ENCODE measurements at places on chromosomes 11 and 22. TPM values are rescaled to one million over a fixed set of nuclear protein-coding genes. Genes with fewer than 3 reads are reported as not detected.

GRCh38 chr11:804599-804964 is 449 bp downstream of the PIDD1 start:
- peaks cover 8% of the 10 kb centered on the region for H3K4me1 ChIP-seq
- H3K27ac ChIP-seq = no peak overlapping the region
- no peaks in the 10 kb centered on the region for H3K27me3 ChIP-seq

The RABL2B gene
- total RNA-seq = 17.1 TPM

DNA sequence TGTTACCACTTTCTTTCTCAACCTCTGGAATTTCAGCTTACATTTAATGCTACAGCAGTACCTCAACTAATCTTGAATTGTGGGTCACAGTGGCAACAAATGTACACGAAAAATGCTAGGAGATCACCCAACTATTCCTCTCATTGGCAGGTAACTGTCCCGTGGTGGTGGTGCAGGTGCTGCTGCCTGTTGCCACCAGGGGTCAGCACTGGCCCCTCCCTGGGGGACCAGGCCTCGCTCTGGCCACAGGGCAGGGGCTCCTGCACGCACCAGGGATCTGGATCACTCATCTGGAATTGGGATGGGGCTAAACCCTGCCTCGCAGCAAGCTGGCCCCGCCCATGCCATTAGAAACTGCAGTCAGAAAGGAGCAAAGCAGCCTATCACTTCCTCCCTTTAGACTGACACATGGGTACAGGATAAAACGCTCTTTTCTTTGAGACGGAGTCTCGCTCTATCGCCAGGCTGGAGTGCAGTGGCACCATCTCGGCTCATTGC is 6.9 kb upstream of the POLDIP3 start:
- no peak overlapping the region for H3K27ac ChIP-seq
- H3K36me3 ChIP-seq = peaks cover 6% of the 10 kb centered on the region
- no peak overlapping the region for H3K4me3 ChIP-seq
- H3K4me1 ChIP-seq = peaks cover 8% of the 10 kb centered on the region
- DNase-seq = peak; percentile 94
- H3K27me3 ChIP-seq = no peaks in the 10 kb centered on the region

GRCh38 chr11:10067629-10068300 is 226.3 kb downstream of the SBF2 start:
- no peak for DNase-seq
- peaks cover 7% of the 10 kb centered on the region for H3K4me1 ChIP-seq
- H3K4me3 ChIP-seq = no peak overlapping the region
- H3K27me3 ChIP-seq = no peaks in the 10 kb centered on the region

The TMEM132A gene
- total RNA-seq = 98.2 TPM

GRCh38 chr11:64643920-64644646 is 53.1 kb downstream of the SLC22A12 start:
- H3K27ac ChIP-seq = no peak overlapping the region
- H3K4me1 ChIP-seq = peaks cover 10% of the 10 kb centered on the region

DNA sequence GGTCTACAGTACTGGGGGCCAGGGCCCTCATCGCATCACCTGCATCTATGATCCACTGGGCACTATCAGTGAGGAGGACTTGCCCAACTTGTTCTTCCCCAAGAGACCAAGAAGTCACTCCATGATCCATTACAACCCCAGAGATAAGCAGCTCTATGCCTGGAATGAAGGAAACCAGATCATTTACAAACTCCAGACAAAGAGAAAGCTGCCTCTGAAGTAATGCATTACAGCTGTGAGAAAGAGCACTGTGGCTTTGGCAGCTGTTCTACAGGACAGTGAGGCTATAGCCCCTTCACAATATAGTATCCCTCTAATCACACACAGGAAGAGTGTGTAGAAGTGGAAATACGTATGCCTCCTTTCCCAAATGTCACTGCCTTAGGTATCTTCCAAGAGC is 3.8 kb upstream of the PPFIBP2 start:
- DNase-seq = no peak
- H3K4me3 ChIP-seq = no peak overlapping the region
- H3K27me3 ChIP-seq = peaks cover 10% of the 10 kb centered on the region
- H3K36me3 ChIP-seq = no peaks in the 10 kb centered on the region

- H3K36me3 ChIP-seq = no peaks in the 10 kb centered on the region
- DNase-seq = no peak
- H3K27me3 ChIP-seq = no peaks in the 10 kb centered on the region
- no peak overlapping the region for H3K27ac ChIP-seq
- H3K4me1 ChIP-seq = peaks cover 4% of the 10 kb centered on the region
Observed at GRCh38 chr11:133385781-133386180, 146.5 kb downstream of the OPCML start.

- H3K4me1 ChIP-seq = no peaks in the 10 kb centered on the region
- H3K27me3 ChIP-seq = no peaks in the 10 kb centered on the region
- no peaks in the 10 kb centered on the region for H3K36me3 ChIP-seq
- no peak overlapping the region for H3K27ac ChIP-seq
- no peak overlapping the region for H3K4me3 ChIP-seq
Observed at GRCh38 chr22:47495110-47495509, 732.7 kb downstream of the TBC1D22A start.

- no peaks in the 10 kb centered on the region for H3K27me3 ChIP-seq
- no peak overlapping the region for H3K4me3 ChIP-seq
- H3K36me3 ChIP-seq = no peaks in the 10 kb centered on the region
- DNase-seq = no peak
Observed at GRCh38 chr11:90512846-90513245, 290.0 kb upstream of the CHORDC1 start.

DNA sequence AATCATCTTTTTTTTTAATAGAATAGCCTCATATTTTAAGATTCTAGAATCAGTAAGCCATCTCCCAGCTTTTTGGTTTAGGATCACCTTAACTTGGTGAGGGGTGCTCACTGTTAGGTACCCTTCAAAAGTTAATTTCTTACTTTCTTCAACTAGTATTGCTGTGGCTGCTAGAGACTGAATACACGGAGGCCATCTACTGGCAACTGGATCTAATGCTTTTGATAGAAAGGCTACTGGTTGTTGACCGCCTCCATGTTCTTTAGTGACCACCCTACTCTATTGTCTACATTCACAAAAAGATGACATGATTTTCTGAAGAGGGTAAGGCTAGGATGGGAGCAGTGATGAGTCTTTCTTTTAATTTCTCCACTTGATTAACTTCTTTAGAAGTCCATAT is 16.7 kb upstream of the ALDH3B2 start:
- H3K36me3 ChIP-seq = no peaks in the 10 kb centered on the region
- H3K27ac ChIP-seq = no peak overlapping the region
- no peak overlapping the region for H3K4me3 ChIP-seq
- no peak for DNase-seq

- H3K27ac ChIP-seq = no peak overlapping the region
- no peaks in the 10 kb centered on the region for H3K36me3 ChIP-seq
- DNase-seq = no peak
Observed at GRCh38 chr22:42820045-42820763, 36.9 kb downstream of the ARFGAP3 start.

DNA sequence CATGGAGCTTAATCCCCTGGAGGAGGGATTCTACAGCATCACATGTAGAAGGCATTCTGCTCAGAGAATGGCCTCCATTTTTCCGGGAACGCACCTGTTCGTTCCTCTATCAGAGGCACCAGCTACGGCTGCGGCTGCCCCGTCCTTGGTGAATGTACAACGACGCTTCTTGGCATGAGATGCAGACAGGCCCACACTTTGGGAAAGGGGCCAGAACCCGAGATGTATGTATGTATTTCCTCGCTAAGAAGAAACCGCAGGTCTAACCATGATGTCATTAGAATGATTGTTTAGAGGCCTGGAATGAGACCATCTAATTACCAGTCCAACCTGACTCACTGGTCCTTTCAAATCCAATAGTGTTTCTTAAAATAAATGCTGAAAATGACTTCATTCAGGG is 1293.4 kb downstream of the TBC1D22A start:
- H3K4me3 ChIP-seq = no peak overlapping the region
- H3K36me3 ChIP-seq = no peaks in the 10 kb centered on the region
- no peak for DNase-seq
- no peaks in the 10 kb centered on the region for H3K4me1 ChIP-seq

GRCh38 chr11:13763341-13763740 is 94.9 kb downstream of the FAR1 start:
- H3K36me3 ChIP-seq = no peaks in the 10 kb centered on the region
- no peak overlapping the region for H3K27ac ChIP-seq
- no peak overlapping the region for H3K4me3 ChIP-seq
- peaks cover 5% of the 10 kb centered on the region for H3K4me1 ChIP-seq
- H3K27me3 ChIP-seq = no peaks in the 10 kb centered on the region
- no peak for DNase-seq

GRCh38 chr11:66317723-66318599 is 1.1 kb upstream of the CD248 start:
- H3K4me3 ChIP-seq = no peak overlapping the region
- no peaks in the 10 kb centered on the region for H3K27me3 ChIP-seq
- H3K36me3 ChIP-seq = no peaks in the 10 kb centered on the region

GRCh38 chr11:122668562-122669090 is 13.1 kb downstream of the UBASH3B start:
- no peak for DNase-seq
- no peaks in the 10 kb centered on the region for H3K4me1 ChIP-seq
- no peak overlapping the region for H3K4me3 ChIP-seq
- no peaks in the 10 kb centered on the region for H3K27me3 ChIP-seq

DNA sequence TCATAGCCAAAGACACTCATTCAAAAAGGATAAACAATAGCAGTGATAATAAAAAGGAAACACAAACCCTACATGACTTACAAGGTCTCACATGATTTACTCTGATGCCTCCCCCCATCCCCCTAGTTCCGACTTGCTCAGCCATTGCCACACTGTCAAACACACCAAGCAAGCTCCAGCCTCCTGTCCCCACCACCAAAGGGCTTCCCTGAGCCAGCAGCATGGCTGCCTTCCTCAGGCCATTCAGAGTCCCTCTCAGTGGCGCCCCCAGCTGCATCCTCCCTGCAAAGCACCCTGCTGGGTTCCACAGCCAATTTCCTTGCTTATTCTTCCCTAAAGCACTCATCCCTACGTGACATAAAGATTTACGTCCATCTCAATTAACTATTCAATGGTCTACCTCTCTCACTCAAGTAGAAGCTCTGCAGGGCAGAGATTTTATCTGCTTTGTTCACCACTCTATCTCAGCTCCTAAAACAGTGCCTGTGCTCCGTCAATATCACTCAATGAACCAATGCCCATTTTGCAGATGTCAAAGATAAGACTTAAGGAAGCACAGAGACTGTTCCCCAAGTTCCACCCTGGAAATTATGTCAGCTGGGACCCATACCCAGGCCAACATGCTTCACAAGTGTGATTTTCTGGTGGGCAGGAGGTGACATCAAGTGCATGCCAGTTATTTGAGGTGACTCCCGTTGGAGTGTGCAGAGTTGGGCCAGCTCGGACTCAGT is 106.9 kb downstream of the SYN3 start:
- H3K27me3 ChIP-seq = no peaks in the 10 kb centered on the region
- peak; percentile 68 for DNase-seq
- no peak overlapping the region for H3K27ac ChIP-seq
- peaks cover 3% of the 10 kb centered on the region for H3K36me3 ChIP-seq

DNA sequence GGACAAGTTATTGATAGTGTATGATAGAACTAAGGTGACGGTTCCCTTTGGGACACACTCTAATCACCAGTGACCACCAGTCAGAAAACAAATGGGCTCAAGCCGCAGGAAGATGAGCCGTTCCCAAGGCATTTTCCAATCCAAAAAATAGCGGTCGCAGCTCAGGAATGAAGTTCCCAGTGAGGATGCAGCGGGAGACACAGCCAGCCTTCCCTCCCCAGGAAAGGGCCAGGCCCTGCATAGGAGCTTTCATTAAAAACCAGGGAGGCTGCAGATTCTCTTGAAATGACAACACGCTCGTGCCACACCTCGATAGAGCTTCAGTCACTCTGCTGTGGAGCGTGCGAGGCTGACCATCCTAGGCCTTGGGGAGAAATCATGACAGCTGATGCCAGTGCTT is 65.8 kb upstream of the WNT7B start:
- H3K27ac ChIP-seq = no peak overlapping the region
- H3K27me3 ChIP-seq = peaks cover 8% of the 10 kb centered on the region
- H3K4me3 ChIP-seq = no peak overlapping the region
- peaks cover 23% of the 10 kb centered on the region for H3K4me1 ChIP-seq
- DNase-seq = no peak

The SLC22A25 gene
- not detected for total RNA-seq

GRCh38 chr11:44752300-44752699 is 25.5 kb downstream of the TSPAN18 start:
- no peak for DNase-seq
- H3K27ac ChIP-seq = no peak overlapping the region
- peaks cover 19% of the 10 kb centered on the region for H3K4me1 ChIP-seq
- H3K4me3 ChIP-seq = no peak overlapping the region

DNA sequence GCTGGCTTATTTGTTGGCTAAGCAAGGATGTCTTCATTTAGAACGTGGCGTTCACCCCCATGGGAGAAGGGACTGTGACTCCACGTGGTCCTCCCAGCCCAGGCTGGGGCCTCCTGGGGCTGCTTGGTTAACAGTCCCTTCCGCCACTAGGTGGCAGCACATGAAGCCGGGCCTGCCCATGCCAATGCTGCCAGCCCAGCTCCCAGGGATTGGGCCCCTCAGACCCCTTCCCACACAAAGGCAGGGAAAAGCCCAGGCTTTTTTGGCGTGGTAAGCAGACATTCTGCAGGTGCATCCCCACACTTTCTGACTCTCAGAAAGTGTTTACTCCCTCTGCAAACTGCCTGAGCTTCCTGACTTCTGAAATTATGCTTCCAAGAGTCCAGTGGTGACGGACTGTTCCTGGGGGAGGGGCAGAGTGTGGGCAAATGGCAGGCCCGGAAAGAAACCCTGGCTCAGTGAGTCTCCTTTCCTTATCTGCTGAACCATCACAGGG is 3.1 kb downstream of the CBX6 start:
- H3K27ac ChIP-seq = no peak overlapping the region
- no peaks in the 10 kb centered on the region for H3K36me3 ChIP-seq
- H3K4me1 ChIP-seq = peaks cover 10% of the 10 kb centered on the region
- no peaks in the 10 kb centered on the region for H3K27me3 ChIP-seq
- DNase-seq = peak; percentile 54

GRCh38 chr11:1299621-1300020 is 9.8 kb downstream of the TOLLIP start:
- peaks cover 6% of the 10 kb centered on the region for H3K36me3 ChIP-seq
- H3K4me1 ChIP-seq = no peaks in the 10 kb centered on the region
- DNase-seq = peak; percentile 39
- no peak overlapping the region for H3K4me3 ChIP-seq

DNA sequence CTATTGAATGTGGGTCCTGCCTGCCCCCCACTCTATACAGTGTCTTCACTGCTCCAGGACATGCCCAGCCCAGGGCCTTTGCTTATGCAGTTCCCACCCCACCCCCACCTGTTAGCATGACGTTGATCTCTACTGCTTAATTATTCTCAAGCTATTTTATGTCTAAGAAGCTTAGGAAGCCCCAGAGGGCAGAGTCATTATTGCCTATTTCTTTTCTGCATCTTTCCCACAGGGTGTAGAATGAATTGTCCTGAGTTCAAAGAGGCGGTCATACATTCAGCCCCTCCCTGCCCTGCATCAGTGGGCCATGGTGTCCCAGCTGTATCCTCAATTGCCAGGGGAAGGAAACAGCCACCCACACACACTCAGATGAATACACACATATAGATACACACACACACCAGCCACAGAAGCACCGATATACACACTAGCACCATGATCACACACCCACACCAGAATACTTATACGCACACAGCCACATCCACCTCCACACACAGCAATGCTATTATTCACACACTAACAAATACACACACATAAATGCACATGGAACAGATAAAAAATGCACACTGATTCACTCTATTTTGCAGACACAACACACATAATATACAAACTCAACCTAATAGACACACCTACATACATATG is 1.5 kb downstream of the PDE2A start:
- H3K36me3 ChIP-seq = no peaks in the 10 kb centered on the region
- H3K27me3 ChIP-seq = no peaks in the 10 kb centered on the region
- H3K27ac ChIP-seq = no peak overlapping the region
- H3K4me1 ChIP-seq = peaks cover 22% of the 10 kb centered on the region

The MCAM gene
- 19.6 TPM for total RNA-seq
